Left ventricle myocardium inferior (tissue), 1 donor: ENCODE measurements at places on chromosomes 12 and 14.

- no peak overlapping the region for H3K4me3 ChIP-seq
- no peak overlapping the region for H3K27ac ChIP-seq
- H3K27me3 ChIP-seq, result no peaks in the 10 kb centered on the region
- H3K36me3 ChIP-seq, result no peaks in the 10 kb centered on the region
- peaks cover 6% of the 10 kb centered on the region for H3K4me1 ChIP-seq
Observed at GRCh38 chr12:13599176-13599575, 382.2 kb downstream of the GRIN2B start.

- no peaks in the 10 kb centered on the region for H3K36me3 ChIP-seq
- DNase-seq, result no peak
- H3K4me1 ChIP-seq, result no peaks in the 10 kb centered on the region
- H3K27me3 ChIP-seq, result no peaks in the 10 kb centered on the region
- H3K4me3 ChIP-seq, result no peak overlapping the region
Observed at GRCh38 chr12:74337951-74338350, 199.7 kb upstream of the ATXN7L3B start.

- H3K4me3 ChIP-seq, result no peak overlapping the region
- H3K27ac ChIP-seq, result no peak overlapping the region
- H3K36me3 ChIP-seq, result no peaks in the 10 kb centered on the region
- H3K27me3 ChIP-seq, result peaks cover 15% of the 10 kb centered on the region
- H3K4me1 ChIP-seq, result peaks cover 5% of the 10 kb centered on the region
- no peak for DNase-seq
Observed at GRCh38 chr12:108112832-108113556, 16.1 kb upstream of the WSCD2 start.

DNA sequence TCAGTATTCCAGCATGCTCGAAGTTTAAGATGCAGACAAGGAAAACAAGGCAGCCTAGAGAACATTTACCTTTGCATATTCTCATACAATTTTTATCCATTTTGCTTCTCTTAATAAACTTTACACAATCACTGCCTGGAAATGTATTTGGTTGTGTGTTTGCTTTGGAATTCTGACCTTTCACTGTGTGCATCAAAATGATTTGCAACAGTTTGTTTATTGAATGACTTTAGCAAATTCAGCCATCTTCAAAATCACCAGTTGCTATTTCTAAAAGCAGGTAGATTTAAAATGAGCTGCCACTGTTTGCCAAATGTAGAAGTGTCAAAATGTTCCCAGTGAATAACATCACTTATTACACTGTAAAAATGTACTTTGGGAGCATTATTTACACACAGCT lies 669.9 kb downstream of the SLC16A7 start:
- no peaks in the 10 kb centered on the region for H3K4me1 ChIP-seq
- H3K27ac ChIP-seq, result no peak overlapping the region
- DNase-seq, result no peak
- no peaks in the 10 kb centered on the region for H3K27me3 ChIP-seq
- H3K4me3 ChIP-seq, result no peak overlapping the region

DNA sequence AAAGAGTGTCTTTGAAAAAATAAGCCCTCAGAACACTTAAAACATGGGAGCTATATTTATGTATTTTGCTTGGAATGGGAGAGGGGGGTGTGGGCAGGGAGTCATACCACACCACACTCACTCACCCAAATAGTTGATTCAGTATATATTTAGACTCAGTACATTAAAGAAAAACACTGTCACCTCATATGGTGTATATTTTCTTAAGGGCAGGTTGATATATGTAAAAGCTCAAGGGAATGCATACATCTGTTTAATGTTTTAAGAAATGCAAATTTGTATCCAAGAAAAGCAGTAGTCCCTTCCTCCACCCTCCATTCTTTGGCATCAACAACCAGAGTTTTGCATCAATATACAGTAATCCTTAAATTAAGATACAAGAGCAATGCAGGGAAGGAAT lies 1.4 kb downstream of the NFYB start:
- DNase-seq, result no peak
- H3K4me1 ChIP-seq, result peaks cover 68% of the 10 kb centered on the region
- H3K4me3 ChIP-seq, result peak overlapping the region; percentile 89
- peak overlapping the region; percentile 93 for H3K27ac ChIP-seq

DNA sequence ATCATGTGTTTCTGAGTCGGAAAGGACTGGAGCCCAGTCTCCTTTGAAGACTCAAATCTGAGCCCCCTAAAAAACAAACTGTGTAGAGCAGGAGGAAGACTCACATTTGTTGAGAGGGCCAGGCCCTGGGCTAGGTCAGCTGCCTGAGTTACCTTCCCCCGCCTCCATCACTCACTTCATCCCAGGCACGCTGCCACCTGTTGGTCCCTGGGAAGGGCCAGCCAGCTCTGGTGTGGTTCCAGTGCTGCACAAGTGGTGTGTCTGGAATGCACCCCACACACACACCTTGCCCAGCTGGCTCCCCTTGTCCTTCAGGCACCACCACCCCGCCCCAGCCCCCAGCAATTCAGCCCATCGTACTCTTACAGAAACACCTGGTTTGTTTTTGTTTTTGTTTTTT lies 9.0 kb downstream of the MVK start:
- peaks cover 83% of the 10 kb centered on the region for H3K36me3 ChIP-seq
- H3K4me1 ChIP-seq, result no peaks in the 10 kb centered on the region
- no peaks in the 10 kb centered on the region for H3K27me3 ChIP-seq

DNA sequence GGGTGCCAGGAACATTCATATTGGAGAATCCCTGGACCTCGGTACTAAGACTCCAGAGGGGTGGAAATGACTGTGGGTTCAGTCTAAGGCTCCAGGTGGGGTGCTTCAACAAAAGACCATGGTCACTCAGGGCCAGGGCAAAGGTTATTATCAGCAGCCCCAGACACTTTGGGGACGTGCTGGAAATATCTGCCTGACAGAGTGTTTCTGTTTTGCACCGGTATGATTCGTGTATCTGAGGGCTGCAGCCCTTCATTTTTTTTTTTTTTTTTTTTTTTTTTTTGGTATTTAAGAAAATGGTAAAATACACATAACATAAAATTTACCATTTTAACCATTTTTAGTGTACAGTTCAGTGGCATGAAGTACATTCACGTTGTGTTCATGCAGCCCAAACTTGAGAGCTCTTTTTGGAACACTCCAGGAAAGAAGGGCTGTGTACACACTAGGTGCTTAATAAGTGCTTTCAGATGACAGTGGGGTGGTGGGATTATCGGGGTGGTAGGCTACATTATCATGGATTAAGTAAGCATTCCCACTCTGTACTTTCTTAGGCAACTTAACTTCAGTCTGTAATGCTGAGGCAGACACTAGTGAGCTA lies 120.3 kb downstream of the CHST11 start:
- H3K27me3 ChIP-seq, result no peaks in the 10 kb centered on the region
- H3K4me3 ChIP-seq, result no peak overlapping the region
- no peaks in the 10 kb centered on the region for H3K36me3 ChIP-seq
- H3K27ac ChIP-seq, result no peak overlapping the region
- H3K4me1 ChIP-seq, result no peaks in the 10 kb centered on the region
- no peak for DNase-seq

DNA sequence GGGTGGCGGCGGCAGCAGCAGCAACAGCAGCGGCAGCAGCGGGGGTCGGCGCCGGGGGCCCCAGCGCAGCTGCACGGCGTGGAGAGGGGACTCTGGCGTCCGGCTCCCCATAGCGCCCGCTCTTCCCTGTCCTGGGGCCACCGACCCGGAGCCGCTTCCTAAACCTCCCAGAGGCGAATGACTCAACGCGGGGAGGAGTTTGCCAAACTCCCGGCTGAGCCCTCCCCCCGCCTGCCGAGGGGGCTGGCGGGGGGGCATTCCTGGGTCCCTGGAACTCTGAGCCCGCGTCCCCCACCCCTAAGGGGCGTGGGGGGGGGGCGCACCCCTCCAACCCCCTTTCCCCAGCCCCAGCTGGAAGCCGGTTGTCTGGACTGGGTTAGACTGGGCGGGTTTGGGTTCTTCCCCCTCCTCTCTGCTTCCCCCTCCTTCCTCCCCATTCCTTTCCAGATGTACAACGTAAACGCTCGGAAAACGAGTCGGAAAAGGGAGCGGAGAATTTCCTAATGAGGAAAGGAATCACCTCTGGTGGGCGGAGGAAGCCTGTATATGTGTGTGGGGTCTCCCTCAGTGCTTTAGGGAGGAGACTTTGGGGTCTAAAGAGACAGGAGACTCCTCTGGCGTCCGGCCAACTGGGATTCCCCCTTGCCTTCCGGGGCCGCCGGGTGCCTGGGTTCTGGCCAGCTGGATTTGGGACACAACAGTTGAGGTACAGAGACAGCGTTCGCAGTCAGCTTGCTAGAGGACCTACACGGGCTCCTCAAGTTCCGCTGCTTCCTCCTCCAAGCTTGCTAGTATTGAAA lies at the start of gene ITGA5:
Gene ITGA5, minus strand, starts transcription at position 179 of the 800 bp plus-strand sequence. Its CDS starts 68 bp downstream, at position 111.
- no peaks in the 10 kb centered on the region for H3K36me3 ChIP-seq
- peak within 1 kb of the TSS; percentile 89 for H3K27ac ChIP-seq
- H3K4me3 ChIP-seq, result peak within 1 kb of the TSS; percentile 76

GRCh38 chr14:54737132-54737711 lies 165.4 kb downstream of the GCH1 start:
- no peak overlapping the region for H3K4me3 ChIP-seq
- DNase-seq, result no peak
- H3K4me1 ChIP-seq, result peaks cover 63% of the 10 kb centered on the region

DNA sequence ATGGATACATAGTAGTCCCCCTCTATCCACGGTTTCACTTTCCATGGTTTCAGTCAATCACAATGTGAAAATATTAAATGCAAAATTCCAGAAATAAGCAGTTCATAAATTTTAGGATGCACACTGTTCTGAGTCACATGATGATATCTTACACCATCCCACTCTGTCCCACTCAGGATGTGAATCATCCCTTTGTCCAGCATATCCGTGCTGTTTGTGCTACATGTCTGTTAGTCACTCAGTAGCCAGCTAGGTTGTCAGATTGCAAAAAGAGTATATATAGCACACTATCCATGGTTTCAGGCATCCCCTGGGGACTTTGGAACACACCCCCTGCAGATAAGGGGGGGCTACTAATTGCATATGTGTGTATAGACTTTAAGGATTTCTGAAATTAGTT lies 8.1 kb upstream of the NAA30 start:
- no peak overlapping the region for H3K27ac ChIP-seq
- no peak overlapping the region for H3K4me3 ChIP-seq
- no peak for DNase-seq
- no peaks in the 10 kb centered on the region for H3K36me3 ChIP-seq
- no peaks in the 10 kb centered on the region for H3K4me1 ChIP-seq
- H3K27me3 ChIP-seq, result no peaks in the 10 kb centered on the region

GRCh38 chr12:82099216-82099615 lies 259.0 kb downstream of the CCDC59 start:
- H3K4me3 ChIP-seq, result no peak overlapping the region
- H3K27ac ChIP-seq, result no peak overlapping the region
- H3K4me1 ChIP-seq, result no peaks in the 10 kb centered on the region
- H3K27me3 ChIP-seq, result no peaks in the 10 kb centered on the region
- H3K36me3 ChIP-seq, result no peaks in the 10 kb centered on the region
- no peak for DNase-seq

- H3K4me3 ChIP-seq, result peak within 1 kb of the TSS; percentile 92
- H3K27ac ChIP-seq, result peak within 1 kb of the TSS; percentile 89
- H3K4me1 ChIP-seq, result peaks cover 41% of the 10 kb centered on the region
- peak; percentile 70 for DNase-seq
- no peaks in the 10 kb centered on the region for H3K27me3 ChIP-seq
- peaks cover 8% of the 10 kb centered on the region for H3K36me3 ChIP-seq
Observed at GRCh38 chr12:123150744-123151456, at the start of gene PITPNM2. PITPNM2 (minus strand) TSS chr12:123151090; CDS start chr12:123034590, 116,500 bp downstream.

DNA sequence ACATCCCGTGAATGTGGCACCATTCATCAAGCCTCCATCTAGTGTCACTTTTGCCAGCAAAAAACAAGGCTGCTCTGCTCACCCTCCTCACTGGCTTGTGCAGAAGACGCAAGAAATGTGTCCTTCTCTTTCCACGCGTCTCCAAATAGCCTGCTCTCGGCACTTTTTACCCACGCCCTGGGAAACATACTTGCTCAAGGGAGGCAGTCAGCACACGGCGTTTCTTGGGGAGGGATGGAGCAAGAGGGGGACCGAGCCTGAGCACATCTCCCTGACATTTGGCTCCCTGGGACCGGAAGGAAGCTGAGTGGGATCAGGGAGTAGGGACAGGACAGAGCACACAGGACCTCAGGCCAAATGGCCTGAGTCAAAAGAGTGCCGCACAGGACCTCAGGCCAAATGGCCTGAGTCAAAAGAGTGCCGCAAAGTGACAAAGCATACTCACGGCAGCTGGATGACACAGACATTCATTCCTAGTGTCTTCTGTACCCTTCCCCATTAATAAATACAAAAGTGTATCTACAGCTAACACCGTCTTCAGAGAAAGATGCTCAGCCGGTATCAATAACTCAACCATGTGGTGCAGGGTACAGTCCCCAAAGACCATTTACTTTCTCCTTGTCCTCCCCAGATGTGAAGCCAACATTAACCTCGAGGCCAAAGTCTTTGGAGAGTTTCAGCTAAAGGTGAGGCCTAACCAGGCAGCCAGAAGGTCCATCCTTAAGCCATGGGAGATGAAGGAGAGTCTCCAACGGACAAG lies 7.1 kb downstream of the BCL11B start:
- no peak overlapping the region for H3K4me3 ChIP-seq
- no peak overlapping the region for H3K27ac ChIP-seq
- peaks cover 8% of the 10 kb centered on the region for H3K4me1 ChIP-seq
- DNase-seq, result no peak

DNA sequence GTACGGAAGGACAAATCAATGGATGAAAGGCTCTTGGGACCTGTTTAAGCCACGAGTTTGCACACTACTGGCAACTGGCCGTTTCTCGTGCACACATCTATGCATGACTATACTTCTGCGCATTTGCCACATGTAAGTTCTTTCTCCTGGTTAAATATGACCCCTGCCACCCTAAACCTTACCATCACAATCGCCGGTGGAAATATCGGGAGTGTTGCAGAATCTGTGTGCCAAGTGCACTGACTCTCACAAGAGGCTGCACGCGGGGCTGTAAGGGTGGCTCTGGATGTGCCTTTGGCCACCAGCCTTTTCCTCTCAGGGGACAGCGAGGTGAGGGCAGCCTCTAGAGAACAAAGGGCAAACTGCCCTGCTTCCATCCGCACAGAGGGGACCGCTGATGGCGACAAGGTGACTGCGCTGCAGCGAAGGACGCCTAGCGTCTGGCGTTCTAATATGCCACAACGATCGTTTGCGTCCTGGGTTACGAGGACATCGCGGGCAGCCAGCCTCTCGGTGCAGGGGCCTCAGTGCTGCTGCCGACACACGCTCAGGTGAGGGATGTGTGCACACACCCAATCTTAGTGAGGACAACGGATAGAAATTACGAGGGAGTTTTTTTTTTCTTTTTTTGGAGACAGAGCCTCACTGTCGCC lies 232.2 kb downstream of the PCNX1 start:
- H3K27ac ChIP-seq, result no peak overlapping the region
- no peaks in the 10 kb centered on the region for H3K27me3 ChIP-seq
- DNase-seq, result no peak

- no peak for DNase-seq
- H3K4me1 ChIP-seq, result no peaks in the 10 kb centered on the region
- H3K27me3 ChIP-seq, result no peaks in the 10 kb centered on the region
- H3K36me3 ChIP-seq, result no peaks in the 10 kb centered on the region
- no peak overlapping the region for H3K27ac ChIP-seq
Observed at GRCh38 chr14:28987516-28987915, 220.9 kb downstream of the FOXG1 start.
